ENCODE measurements at places on chromosomes 5 and 9. TPM values are rescaled to one million over a fixed set of nuclear protein-coding genes. Genes with fewer than 3 reads are reported as not detected.

Gene SLC22A5
- total RNA-seq: 3.7 TPM

DNA sequence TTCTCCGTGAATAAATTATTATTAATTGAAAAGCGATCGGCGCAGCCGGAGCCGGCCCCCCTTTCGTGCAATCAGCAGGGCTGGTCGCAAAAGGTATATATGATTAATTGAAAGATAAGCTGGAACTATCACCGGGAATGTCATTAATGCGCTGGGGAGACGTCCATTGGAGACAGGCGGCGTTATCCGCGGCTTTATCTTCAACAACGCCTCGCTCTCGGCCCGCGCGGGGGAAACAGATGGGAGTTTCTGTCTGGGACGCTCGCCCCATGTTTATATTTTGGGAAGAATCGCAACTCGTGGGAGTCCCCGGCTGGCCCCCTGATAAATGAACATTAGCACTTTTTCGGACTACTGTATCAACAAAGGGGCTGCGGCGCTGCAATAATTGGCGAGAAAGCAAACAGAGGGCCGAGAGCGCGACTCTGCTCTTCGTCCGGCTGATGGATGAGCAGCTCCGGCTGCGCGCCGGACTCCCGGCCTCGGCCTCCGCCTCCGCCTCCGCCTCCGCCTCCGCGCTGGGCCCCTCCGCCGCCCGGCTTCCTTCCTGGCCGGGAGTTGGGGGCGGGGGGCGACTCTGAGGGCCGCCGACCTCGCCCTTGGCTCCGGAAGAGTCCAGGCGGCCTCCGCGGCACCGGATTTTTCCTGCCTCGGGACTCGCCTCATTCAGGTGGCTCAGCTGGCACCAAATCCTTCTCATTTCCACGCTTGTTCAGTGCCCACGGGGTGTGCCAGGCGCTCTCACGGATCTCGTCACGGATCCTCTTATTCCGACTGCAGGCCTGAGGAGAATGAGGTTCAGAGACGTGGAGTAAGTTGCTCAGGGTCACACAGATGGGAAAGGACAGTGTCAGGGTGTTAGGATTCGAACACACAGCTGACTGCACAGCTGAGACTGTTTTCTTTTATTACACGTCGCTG is 3.6 kb upstream of the NKX2-5 start:
- H3K27ac ChIP-seq: no peak overlapping the region
- peaks cover 90% of the 10 kb centered on the region for H3K27me3 ChIP-seq
- DNase-seq: peak; percentile 22

Gene PTPDC1
- total RNA-seq: 9.0 TPM

- peaks cover 11% of the 10 kb centered on the region for H3K27me3 ChIP-seq
- H3K4me3 ChIP-seq: no peak overlapping the region
- H3K27ac ChIP-seq: no peak overlapping the region
- no peak for DNase-seq
- H3K4me1 ChIP-seq: no peaks in the 10 kb centered on the region
- no peaks in the 10 kb centered on the region for H3K36me3 ChIP-seq
These were observed 17.6 kb downstream of the DMRT3 start for GRCh38 chr9:994005-994404.

All from muscle of leg (tissue), 16 donors.